Fibroblast of skin of left biceps (primary cell): ENCODE measurements at places on chromosomes 16 and 17.
A peak's percentile ranks its signal among the peaks of the same experiment; 100 is the strongest.

- DNase-seq = no peak
Observed at GRCh38 chr17:21105064-21105894, 21.5 kb upstream of the DHRS7B start.

- no peak for DNase-seq
Observed at GRCh38 chr16:50267151-50267631, 840 bp downstream of the ADCY7 start.

DNA sequence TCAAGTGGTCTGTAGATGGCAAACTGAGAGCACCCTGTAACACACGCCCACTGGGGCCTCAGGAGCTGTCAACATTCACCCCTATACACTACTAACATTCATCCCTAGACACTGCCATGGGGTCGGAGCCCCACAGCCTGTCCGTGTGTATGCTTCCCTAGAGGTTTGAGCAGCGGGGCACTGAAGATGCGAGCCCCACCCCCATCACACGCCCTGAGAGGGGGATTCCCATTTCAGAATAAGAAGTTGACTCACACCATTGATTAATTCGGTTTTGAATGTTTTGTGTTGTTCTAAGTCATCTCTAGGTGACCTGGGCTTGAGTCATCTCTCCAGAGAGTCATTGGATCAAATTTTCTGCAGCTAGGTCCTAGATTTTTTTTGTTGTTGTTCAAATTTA is 37.3 kb upstream of the MMD start:
- no peak for DNase-seq

DNA sequence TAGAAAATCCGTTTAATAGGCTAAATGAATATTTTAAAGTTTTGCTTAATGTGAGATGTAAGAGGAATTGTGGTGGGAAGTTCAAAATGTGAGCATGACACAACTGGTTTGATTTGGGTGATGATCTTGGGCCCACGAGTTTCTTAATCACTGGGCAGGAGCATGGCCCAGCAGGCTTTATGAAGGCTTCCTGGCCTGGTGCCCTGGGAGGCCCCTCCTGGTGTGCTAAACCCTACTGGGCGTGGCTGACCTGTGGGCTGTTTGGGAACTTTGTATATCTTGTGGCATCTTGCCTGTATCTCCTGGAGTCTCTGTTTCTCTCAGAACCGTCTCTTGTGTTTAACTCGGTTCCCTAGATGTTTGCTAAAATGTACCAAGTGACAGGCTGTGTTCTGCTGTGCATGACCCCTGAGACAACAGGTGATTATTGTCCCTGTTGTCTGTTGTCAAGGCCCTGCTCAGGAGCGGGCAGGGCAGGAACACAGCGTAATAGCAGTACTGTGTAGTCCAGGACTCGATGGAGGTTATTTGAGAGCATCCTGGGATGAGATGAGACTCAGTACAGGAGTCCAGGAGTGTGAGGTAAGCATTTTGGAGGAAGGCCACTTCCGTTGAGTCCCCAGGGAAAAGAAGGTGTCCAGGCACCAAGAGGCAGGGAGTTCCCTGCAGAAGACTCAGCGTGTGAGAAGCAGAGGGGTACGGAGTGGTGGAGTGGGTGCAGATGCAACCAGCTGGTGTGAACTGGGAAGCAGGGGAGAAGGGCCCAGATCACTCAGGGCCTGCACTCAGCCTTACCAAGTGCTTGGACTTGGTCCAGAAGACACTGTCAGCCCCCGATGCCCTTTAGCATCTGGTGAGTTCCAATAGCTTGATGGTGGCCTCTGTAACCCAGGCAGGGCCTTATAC is 48.5 kb downstream of the B9D1 start:
- no peak for DNase-seq

GRCh38 chr16:78504401-78504851 is 405.0 kb downstream of the WWOX start:
- no peak for DNase-seq

GRCh38 chr17:2701161-2701995 is 10.2 kb downstream of the CLUH start:
- no peak for DNase-seq

GRCh38 chr16:82044585-82044911 is 9.5 kb downstream of the HSD17B2 start:
- DNase-seq = no peak

GRCh38 chr17:27540318-27541101 is 84.3 kb downstream of the KSR1 start:
- peak; percentile 52 for DNase-seq
